ENCODE measurements at places on chromosomes 3 and 15.

DNA sequence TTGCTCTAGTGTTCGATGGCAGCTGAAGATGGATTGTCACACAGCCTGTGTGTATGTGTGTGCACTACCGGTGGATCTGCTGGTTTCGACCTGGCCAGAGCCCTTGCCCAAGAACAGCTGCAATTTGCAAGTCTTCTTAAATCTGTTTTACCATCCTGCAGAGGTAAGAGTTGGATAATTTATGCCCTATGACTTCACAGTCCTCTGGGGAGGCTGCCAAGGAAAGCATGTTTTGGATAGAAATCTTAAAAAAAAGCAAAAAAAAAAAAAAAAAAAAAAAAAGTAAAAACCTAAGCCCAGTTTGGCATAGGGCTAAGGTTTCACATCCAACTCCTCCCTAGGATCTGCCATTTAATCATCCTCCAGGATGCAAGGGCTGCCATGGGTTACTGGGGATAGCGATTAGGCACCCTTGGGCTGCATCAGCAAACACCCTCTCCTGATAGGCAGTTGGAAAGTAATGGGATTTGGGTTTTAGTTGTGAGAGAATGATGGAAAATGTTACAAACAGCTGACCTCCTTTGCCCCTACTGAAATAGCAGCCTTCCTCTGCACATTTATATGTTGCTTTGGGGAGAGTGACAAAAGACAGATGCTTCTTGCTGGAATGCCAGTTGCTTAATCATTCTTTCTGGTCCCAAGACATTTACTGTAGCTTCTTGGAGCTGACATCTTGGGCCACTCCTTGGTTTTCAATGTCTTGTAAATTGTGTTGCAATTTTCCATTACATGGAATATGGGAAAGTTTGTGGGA lies 35.4 kb downstream of the CD200R1L start:
- DNase-seq: no peak

- DNase-seq: peak; percentile 36
Measured at GRCh38 chr3:41198526-41198925, 779 bp upstream of the CTNNB1 start.

GRCh38 chr15:62626903-62627302 lies 415.6 kb upstream of the TPM1 start:
- DNase-seq: no peak

DNA sequence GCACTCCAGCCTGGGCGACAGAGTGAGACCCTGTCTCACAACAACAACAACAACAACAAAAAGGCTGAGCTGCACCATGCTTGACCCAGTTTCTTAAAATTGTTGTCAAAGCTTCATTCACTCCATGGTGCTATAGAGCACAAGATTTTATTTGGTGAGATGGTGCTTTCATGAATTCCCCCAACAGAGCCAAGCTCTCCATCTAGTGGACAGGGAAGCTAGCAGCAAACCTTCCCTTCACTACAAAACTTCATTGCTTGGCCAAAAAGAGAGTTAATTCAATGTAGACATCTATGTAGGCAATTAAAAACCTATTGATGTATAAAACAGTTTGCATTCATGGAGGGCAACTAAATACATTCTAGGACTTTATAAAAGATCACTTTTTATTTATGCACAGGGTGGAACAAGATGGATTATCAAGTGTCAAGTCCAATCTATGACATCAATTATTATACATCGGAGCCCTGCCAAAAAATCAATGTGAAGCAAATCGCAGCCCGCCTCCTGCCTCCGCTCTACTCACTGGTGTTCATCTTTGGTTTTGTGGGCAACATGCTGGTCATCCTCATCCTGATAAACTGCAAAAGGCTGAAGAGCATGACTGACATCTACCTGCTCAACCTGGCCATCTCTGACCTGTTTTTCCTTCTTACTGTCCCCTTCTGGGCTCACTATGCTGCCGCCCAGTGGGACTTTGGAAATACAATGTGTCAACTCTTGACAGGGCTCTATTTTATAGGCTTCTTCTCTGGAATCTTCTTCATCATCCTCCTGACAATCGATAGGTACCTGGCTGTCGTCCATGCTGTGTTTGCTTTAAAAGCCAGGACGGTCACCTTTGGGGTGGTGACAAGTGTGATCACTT lies 2.0 kb downstream of the CCR5 start:
- no peak for DNase-seq

- DNase-seq: no peak
Measured at GRCh38 chr15:61809216-61809615, 251.0 kb downstream of the VPS13C start.

GRCh38 chr3:187713504-187713903 lies 11.1 kb upstream of the RTP2 start:
- no peak for DNase-seq

DNA sequence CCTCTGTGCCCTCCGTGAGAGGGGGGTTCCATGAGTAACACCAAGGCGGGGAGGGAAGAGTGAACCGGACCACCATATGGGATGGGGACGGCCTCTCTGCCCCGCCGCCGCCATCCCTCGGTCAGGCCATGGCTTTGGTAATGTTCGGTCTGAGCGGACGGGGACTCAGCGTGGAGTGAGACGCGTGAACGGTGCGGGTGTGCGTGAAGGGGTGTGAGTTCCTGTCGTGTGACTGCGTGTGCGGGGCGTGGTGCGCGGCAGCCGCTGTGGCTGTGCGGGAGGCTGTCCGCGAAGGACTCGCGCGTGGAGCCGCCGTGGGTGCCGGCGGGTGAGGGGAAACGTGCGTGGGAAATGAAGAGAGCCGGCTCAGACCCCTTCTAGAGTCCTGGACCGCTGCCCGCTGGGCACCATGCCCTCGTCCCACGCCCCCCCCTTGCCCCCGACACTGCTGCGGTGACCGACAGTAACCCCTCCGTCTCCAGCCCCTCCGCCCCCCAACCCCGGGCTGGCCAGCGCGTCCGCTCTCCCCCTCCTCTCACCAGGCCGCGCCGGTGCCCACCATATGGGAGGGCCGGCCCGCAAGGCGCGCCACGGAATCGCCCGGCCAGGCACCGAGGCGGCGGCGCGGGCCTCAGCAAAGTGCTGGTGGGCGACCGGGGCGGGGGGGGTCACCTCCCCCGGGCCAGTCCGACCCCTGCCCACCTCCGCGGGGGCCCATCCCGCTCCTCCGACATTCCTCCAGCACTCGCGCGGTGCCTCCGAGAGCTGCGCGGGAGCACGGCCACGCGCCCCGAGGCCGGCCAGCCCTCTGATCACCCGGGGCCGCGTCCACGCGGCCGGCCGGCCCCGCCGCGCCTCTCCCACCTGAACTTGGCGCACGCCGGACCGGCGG lies 589 bp downstream of the KLF15 start:
- DNase-seq: peak; percentile 24
